ENCODE measurements at places on chromosomes 16 and 17.

DNA sequence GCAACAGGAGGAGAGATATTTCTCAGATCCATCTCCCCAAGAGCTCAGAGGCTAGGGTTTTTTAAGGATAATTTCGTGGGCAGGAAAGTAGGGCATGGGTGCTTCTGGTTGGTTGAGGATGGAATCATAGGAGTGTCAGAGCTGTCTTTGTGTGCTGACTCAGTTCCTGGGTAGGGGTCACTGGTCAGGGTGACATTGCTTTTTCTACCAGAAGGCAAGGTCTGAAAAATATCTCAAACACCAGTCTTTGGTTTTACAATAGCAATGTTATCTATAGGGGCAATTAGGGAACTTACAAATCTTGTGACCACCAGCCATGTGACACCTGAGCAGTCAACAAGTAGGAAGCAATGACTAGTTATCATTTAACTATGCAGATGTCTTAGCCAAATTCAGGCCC, 82.9 kb upstream of the DYNLRB2 start:
- DNase-seq: no peak

- no peak for DNase-seq
Measured at GRCh38 chr17:45013021-45013997, 38.1 kb downstream of the DCAKD start.

DNA sequence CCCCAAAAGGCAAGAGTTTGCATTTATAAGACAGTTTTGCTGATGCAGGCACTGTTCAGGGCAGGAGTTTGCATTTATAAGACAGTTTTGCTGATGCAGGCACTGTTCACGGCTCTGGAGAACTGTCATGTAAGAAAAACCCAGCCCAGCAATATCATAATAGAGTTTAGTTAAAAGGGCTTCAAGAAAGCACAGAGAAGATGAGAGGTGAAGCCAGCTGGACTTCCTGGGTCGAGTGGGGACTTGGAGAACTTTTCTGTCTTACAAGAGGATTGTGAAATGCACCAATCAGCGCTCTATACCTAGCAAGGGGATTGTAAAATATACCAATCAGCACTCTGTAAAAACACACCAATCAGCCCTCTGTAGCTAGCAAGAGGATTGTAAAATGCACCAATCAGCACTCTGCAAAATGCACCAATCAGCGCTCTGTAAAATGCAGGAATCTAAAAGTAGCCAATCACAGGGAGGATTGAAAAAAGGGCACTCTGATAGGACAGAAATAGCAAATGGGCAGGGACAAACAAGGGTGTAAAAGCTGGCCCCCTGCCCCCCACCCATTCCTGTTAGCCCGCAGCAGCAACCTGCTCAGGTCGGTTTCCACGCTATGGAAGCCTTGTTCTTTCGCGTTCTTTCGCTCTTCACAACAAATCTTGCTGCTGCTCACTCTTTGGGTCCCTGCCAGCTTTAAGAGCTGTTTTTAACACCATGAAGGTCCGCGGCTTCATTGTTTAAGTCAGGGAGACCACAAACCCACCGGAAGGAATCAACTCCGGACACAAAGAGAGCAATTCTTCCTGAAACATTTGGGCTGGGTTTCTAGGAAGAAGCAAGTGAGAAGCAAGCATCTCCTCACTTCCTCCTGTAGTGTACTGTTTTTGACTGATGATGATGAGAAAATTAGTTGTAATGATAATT, 1.8 kb upstream of the CBX1 start:
- no peak for DNase-seq

DNA sequence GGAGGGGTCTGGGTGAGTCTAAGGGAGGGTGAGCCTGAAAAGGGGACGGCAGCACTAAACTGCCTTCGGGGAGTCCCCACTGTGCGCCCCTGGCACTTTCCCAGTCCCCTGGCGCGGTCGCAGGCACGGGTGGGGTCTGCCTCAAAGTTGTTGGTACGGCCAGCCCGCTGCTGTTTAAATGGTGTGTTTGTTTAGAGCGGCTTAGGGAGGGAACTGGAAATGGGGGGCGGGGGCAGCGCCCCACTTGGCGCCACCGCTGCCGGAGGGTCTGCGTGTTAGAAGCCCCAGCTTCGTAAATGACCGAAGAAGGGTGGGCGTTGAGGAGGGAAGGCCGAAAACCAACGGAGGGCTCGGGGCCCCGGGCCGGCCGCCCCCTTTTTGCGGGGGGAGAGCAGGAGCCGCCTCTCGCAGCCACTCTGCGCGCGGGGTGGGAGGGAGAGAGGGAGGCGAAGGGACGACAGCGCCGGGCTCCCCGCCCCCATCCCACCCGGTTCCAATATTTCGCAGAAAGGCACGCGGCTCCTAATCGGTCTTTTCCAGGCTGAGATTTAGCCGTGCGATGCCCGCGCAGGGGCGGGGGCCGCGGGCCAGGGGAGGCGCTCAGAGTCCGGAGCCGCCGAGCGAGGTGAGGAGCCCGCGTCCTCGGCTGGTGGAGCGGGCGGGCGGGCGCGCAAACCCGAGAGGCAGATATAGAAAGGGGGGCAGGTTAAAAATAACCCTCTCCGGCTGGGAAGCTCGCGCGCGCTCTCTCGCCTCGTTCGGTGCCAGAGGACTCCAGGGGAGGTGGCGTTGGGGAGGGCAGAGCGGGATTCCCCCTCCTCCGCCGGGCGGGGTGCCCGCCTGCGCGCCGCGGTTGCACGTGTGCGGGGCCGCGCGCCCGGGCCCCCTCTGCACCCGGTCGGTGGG, 54.9 kb downstream of the SREBF1 start:
- DNase-seq: no peak

- no peak for DNase-seq
Measured at GRCh38 chr17:61431594-61432311, 20.5 kb upstream of the TBX4 start.

- DNase-seq: no peak
Measured at GRCh38 chr17:2292100-2292499, 11.5 kb downstream of the SMG6 start.

DNA sequence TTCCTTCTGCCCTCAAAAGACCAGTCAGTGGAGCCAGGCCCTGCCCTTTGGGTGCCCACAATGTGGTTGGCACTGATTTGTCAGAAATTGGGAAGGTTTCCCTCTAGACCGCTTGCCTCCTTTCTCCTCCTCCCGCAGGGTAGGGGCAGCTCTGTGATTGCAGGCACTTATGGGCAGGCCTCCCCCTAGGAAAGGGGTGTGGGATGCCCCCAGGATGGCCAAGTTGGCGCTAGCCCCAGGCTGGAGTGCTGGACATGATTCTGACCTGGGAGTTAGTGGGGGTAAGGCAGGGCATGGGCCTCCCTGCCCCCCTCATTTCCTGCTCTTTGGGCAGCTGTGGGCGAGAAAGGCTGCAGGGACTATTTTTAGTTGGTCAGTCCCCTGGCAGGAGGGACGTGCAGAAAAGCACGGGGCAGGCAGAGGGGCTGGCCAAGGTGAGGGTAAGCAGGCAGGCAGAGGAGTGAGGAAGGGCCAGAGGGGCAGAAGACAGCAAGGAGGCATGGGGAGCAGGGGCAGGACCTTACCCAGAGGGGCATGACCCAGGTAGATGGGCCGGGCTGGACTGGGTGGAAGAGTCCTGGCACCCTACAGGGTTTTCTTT, 3.3 kb downstream of the RARA start:
- no peak for DNase-seq

- DNase-seq: no peak
Measured at GRCh38 chr17:19005789-19006430, 1.3 kb upstream of the FAM83G start.

Data from stimulated activated CD4-positive, alpha-beta T cell treated with anti-CD3 and anti-CD28 coated beads, Interleukin-12 subunit alpha, Interleukin-12 subunit beta, amount 100 ng/mL, for 24 hours (primary cell).